ENCODE measurements at places on chromosomes 11 and 22. TPM values are rescaled to one million over a fixed set of nuclear protein-coding genes. Genes with fewer than 3 reads are reported as not detected.

Gene SERPINH1
- 211 TPM for polyA plus RNA-seq

Gene HPX
- 0.38 TPM for polyA plus RNA-seq

GRCh38 chr22:30198921-30199320, 47.6 kb downstream of the LIF start:
- no peak for DNase-seq

- no peak for DNase-seq
Observed at GRCh38 chr11:6671991-6672390, 11.1 kb downstream of the MRPL17 start.

DNA sequence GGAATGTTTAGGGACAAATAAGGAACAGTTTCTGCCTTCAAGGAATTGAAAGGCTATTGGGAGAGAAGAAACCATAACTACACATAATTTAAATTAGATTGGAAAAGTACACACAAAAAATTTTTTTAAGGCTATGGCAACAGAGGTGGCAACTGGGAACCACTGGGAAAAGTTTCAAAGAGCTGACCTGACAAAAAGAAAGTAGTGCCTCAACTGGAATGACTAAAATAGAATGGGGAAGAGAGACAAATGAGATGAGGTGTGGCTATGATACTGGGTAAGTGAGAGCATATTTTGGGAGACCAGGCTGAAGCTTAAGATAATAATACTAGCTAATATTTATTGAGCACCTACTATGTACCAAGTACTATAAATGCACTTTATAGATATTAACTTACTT, 2.9 kb upstream of the AKIP1 start:
- DNase-seq = no peak

- no peak for DNase-seq
Observed at GRCh38 chr22:42203609-42204008, 66.8 kb downstream of the TCF20 start.
